ENCODE measurements at places on chromosomes 2 and 18.

GRCh38 chr2:217231212-217231611, 371.3 kb upstream of the TNP1 start:
- DNase-seq, result no peak

DNA sequence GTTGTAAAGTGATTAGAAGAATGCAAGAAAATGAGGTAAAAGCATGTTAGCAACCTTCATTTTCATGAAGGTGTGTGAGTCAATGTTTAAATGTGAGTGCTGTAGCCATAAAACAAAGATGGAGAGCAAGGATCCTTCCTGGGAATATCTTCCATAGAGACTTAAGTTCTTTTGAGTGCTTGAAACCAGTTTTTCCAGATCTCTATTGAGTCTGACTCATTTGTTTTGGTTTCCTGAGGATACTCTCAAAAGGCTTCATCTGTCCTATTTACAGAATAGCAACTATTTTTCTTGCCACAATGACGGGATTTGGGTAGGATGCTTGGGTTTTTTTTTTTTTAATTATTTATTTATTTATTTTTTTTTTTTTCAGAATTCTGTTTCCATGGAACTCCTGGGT, 45.9 kb upstream of the ASB1 start:
- no peak for DNase-seq

DNA sequence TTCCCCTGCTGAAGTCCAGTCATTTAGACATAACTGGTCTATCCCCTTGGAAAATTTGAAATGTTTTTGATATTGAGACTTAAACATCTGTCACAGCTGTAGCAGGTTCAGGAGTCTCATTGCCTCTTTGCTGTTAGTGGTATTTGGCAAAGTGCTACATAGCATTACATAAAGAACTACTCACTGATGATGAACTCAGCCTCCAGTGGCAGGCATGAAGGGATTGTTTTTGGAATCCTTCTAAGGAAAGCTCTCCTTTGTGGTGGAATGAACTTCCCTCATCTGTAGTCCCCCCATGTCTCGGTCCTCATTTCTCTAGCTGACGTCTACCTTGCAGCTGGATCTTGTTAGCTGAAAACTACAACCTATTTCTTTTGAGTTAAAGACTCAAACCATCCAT, 111.6 kb downstream of the TACR1 start:
- DNase-seq, result no peak

- DNase-seq, result no peak
Observed at GRCh38 chr2:175135862-175136261, 32.1 kb downstream of the ATF2 start.

DNA sequence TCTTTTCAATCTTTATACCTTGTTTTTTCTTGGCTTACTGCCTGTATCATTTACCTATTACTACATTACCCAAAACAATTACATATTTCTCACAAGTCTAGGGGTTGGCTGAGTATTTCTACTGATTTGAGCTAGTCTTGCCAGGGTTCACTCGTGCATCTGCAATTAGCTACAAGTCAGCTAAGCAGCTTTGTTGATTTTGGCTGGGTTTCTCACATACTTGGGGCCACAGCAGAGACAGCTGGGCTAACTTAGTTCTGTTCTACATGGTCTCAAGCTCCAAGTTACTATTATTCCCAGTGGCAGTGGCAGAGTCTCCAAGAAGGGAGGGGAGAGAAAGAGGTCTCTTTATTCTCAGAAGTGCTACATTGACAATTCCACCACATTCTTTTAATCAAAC, 54.7 kb upstream of the SP5 start:
- no peak for DNase-seq

DNA sequence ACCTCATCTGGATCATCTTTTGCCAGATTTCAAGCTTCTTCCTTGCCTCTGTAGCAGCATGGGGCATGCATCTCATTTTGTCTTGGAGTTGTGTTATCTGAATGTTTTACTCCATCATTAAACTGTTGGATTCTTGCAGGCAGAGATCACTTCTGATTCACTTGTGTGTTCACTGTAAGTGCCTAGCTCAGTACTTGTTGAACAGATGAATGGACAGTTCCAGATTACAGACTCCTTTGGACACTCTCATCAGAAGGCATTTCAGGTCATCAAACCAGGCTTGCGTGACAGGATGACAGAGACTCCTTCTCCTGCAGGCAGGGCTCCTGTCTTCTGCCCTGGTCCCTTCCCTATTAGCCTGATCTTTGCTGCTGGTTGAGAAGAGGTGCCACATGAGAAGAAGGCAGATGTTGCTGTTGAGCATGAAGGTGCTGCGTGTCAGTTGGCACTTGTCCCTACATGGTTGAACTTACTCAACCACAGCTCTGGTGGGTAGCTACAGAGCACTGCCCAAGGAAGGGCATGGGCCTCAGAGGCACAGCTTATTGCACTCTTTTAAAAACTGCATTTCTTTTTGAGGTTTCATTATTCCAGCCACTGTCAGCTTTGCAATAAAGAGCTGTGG, 58.9 kb downstream of the INPP4A start:
- DNase-seq, result no peak

GRCh38 chr2:68217729-68218128, 34.6 kb downstream of the PPP3R1 start:
- DNase-seq, result no peak

- DNase-seq, result no peak
Observed at GRCh38 chr2:189679226-189679625, 4.8 kb downstream of the ANKAR start.

DNA sequence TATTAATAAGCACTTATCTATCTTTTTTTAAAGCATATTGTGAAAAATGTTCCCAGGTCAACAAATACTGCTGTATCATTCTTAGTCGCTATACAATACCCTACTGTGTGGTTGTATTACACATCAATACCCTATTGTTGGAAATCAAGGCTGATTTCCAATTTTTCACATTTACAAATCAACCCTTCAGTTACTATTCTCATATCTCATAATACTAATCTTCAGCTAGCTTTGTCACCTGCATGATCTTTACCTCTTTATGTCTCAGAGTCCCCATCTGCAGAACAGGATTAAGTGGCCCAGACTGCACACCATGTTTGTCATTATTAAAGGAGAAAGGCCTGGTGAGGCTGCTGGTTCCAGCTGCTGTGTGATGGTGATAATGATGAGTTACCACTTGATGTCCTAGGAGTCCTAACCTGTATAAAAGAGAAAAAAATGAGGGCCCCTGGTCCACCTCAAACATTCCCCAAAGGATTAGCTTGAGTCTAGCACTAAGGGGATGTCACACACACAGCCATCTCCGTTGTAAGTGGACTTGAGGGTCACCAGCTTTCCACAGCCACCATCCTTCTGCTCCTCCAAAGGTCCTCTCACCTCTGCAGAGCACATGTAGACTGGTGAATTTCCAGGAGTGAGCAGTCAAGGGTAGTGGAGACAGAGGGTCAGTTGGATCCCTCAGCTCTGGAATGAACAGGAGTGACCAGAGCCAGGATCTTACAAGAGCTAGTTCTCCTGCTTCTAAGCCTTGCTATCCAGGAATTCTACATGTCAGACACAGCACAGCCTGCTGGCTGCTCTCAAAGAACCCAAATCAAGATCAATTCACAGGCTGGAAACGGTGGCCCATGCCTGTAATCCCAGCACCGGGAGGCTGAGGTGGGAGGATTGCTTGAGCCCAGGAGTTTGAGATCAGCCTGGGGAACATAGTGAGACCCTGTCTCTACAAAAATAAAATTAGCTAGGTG, 36.0 kb upstream of the BIN1 start:
- no peak for DNase-seq

- no peak for DNase-seq
Observed at GRCh38 chr2:167401309-167401708, 513.0 kb downstream of the XIRP2 start.

DNA sequence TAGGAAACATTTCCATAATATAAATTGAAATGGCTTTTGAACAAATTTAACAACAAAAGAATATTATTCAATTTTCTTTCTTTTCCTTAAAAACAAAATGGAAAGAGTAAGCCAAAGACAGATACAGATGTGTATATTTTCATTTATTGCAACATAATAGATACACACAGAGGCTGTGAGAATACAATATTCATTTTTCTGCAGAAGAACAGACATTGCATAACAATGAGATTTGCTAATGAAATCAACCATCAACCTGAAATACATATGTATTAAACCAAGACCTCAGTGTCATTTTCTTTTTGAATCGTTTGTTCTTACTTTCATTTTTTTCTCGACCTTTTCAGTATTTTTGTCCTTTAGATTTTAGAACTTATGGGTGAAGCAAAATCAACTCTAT, 95.1 kb downstream of the BAZ2B start:
- no peak for DNase-seq

DNA sequence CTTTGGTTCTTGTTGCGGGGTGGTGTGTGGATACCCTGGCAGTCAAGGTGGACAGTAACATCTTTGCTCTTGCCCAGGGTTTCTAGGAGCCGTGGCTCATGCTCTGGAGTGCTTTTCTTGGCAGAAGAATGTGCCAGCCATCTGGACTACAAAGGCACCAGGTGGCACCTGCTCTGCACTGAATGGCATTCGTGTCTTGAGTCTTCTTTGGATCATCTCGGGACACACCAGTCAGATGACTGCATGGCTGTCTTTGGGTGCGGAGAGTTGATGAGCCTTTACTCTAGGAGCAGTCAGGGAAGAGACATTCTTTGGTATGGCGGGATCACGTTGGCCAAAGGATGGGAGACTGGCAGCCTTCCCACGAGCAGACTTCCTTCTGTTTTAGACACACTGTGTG, 104.1 kb upstream of the SEC11C start:
- no peak for DNase-seq

- DNase-seq, result no peak
Observed at GRCh38 chr2:17736989-17737388, 16.6 kb downstream of the SMC6 start.

- no peak for DNase-seq
Observed at GRCh38 chr2:30041884-30042283, 104.9 kb upstream of the YPEL5 start.

GRCh38 chr2:82731824-82732223, 1727.3 kb downstream of the SUCLG1 start:
- no peak for DNase-seq

- DNase-seq, result no peak
Observed at GRCh38 chr2:98565286-98565860, 42.9 kb downstream of the COA5 start.

- peak; percentile 24 for DNase-seq
Observed at GRCh38 chr2:159124441-159124911, 156.0 kb downstream of the TANC1 start.

DNA sequence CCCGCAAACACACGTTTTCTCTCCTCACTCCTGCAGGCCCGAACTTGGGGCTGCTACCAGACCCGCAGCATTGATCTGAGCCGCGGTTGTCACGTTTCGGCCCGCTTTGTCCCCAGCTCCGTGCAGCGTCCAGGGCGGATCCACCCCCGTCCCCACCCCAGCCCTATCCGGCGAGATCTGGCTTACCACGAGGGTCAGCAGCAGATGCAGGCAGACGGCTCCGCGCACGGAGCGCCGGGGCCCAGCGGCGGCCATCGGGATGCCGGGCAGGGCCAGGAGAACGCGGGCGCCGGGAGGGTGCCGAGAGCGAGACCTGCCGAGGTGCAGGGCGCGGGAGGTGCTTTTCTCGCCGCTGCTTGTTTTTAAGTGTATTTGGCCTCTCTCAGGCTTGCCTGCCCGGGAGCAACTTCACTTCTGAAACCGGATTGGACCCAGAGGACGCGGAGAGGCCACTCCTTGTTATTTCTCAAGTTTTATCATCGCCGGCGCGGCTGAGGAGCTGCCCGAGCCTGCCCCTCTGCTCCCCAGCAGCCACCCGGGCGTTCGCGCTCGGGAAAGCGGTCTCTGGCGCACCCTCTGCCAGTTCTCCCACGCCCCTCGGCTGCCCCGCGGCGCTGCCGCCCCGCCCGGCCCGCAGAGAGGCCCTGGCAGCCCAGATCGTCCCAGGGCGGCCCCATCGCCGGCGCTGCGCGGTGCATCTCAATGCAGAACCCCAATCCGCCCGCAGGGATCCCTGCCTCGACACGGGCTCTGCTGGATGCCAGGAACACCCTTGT, at the start of gene DSC3:
Gene DSC3, minus strand, starts transcription at position 337 of the 776 bp plus-strand sequence. Its CDS starts 82 bp downstream, at position 255.
- DNase-seq, result no peak

- DNase-seq, result no peak
Observed at GRCh38 chr2:217998926-217999594, 3.7 kb downstream of the TNS1 start.

GRCh38 chr18:56615738-56616520, 22.5 kb downstream of the TXNL1 start:
- no peak for DNase-seq

GRCh38 chr18:67261931-67262552, 254.5 kb downstream of the DSEL start:
- no peak for DNase-seq

- DNase-seq, result no peak
Observed at GRCh38 chr18:46053368-46054095, 18.5 kb downstream of the PSTPIP2 start.

DNA sequence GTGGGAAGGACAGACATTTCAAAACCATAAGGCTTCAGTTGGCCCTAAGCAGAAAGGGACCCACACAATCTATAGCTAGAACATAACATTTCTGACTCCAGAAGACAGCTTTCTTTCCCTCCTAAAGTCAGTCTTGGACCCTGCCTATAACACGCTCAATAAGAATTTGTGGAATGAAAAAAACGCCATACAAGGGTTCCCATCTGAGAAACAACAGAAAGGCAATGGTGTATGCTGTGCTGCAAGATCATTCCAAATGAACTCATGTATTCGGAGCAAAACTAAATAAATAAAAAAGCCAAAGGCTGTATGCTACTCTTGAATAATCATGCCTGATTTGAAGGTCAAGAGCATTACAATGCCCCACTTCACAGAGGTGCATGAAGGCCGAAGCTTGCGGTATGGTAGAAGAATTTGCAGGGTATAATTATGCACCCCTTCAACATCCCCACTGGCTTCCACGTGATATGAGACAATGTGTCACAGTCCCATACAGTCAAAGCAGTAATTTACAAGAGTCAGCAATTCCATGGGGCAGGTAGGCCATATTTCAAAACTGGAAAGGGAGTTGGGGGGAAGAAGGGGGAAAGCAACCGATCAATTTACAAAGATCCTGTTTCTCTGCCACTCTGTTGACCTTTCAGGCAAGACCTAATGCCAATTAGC, 61.4 kb upstream of the SLC14A2 start:
- no peak for DNase-seq

- DNase-seq, result no peak
Observed at GRCh38 chr2:188412190-188412589, 120.5 kb downstream of the GULP1 start.
